NCI-H1092 (cell line): ENCODE measurements at places on chromosomes 2 and 18.

GRCh38 chr2:64639691-64640090, 14.0 kb downstream of the SERTAD2 start:
- DNase-seq, result no peak

- DNase-seq, result no peak
Measured at GRCh38 chr2:20584045-20584398, 66.9 kb downstream of the HS1BP3 start.

- DNase-seq, result no peak
Measured at GRCh38 chr2:24237313-24237712, 62.5 kb downstream of the FAM228A start.

DNA sequence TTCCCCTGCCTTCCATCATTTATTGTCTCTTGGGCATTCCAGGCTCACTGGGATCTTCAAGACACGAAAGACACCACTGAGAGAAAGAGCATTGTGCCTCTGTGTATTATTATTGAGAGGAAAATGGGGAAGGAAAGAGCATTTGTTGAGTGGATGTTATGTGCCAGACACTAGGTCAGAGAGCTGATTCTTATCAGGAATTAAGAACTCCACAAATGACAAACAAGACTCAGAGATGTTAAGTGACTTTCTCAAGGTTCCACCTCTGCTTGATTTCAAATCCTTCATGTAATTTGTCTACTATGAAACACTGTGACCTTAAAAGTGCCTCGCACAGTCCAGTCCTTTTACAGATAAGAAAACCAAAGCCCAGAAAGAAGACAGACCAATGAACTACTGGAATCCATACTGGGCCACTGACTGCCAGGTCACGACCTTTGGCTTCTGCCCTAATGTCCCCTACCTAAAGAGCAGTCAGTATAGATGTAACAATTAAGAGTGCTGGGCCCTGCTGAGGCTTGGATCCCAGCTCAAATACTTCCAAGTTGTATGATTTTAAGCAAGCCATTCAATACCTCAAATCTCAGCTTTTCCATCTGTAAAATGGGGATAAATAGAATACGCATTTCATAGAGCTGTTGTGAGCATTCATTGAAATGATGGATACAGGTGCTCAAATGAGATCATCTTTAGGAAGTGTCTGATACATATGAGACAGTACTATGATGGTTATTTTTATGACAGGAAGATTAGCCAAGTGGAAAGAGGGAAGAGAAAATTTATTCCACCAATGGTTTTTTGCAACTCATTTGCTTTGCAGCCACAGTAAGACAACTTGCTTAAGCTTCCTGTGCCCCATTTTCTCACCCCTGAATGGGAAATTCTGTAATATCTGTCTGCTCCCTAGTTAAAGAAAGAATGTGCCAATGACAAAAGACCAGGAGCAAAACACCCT, 10.9 kb downstream of the KLF7 start:
- no peak for DNase-seq

- DNase-seq, result no peak
Measured at GRCh38 chr2:223442847-223443246, 159.3 kb downstream of the SCG2 start.

DNA sequence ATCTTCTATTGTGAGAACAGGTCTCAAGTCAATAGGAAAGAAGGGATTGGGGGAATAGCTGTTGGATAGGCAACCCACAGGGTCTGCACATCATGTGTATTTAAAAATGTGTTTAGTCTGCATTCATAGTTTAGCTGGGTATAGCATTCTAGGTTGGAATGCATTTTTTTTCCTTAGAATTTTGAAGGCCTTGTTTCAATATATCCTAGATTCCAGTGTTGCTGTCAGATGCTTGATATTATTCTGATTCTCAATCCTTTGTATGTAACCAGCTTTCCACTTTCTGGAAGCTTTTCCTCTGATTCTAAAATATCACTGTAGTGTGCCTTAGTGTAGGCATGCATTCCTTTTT, 9.0 kb upstream of the ATP8B1 start:
- DNase-seq, result no peak

- DNase-seq, result no peak
Measured at GRCh38 chr18:22169889-22170420, 566 bp downstream of the GATA6 start.

DNA sequence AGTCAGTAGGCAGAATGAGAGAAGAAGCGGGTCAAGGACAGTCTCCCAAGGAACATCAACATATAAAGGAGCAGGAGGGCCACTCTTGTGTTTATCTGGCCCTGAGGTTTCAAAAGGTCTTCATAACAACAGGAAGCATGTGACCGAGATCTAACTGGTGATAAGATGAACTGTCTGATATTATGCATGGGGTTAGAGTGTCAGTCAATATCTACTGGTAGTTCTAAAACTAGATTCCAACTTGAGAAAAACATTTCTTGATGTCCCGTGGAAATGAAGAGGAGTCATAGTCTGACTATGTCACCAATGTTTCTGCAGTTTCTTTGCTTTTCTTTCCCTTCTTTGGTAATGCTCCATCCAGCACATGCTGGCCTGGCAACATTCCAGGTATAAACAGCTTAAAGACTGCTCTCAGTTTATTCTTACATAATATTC, 77.5 kb upstream of the ITPRID2 start:
- no peak for DNase-seq

GRCh38 chr2:189681903-189682302, 7.4 kb downstream of the ANKAR start:
- no peak for DNase-seq

GRCh38 chr18:63090334-63090733, 229.2 kb downstream of the BCL2 start:
- DNase-seq, result no peak

DNA sequence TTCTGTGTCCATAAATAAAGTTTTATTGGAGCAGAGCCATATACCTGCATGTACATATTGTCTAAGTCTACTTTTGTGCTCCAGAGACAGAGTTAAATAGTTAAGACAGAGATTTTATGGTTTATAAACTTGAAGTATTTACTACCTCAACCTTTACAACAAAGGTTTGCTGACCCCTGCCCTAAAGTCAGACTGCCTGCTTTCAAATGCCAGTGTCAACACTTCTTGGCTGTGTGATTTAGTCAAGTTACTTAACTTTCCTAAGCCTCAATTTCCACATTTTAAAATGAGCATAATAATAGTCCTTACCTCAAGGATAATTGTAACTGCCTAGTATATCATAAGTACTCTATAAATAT, 44.4 kb upstream of the ITPRID2 start:
- DNase-seq, result no peak

DNA sequence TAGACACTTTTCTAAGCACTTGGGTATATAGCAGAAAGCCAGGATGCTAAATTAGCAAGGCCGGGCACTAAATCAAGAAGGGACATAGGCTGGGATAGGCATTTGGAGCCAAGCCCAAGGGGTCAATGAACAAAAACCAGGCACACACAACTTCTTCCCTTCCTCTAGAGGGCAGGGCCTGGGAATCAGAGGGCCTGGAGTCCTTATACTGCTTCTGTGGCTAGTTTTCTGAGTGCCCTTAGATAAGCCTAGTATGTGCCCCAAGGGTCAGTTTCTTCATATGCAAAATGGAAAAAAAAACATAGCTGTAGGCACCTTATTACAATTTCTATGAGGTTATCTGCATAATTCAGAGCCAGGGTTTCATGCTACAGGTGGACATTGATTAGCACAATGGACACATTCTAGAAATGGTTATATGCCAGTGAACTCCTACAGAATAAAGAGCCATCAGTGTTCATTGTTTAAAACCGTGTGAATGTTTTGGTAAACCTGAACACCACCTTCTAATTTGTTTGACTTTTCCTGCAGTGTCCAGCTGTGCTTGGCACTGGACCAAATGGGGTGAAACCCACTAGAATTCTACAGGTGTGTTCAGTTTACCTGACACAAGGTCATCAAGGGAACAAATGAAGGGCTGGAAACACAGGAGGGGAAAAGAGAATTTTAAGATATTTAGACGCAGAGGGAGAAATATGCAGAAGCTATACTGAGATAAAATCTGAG, 49.6 kb downstream of the PAX8 start:
- DNase-seq, result no peak

DNA sequence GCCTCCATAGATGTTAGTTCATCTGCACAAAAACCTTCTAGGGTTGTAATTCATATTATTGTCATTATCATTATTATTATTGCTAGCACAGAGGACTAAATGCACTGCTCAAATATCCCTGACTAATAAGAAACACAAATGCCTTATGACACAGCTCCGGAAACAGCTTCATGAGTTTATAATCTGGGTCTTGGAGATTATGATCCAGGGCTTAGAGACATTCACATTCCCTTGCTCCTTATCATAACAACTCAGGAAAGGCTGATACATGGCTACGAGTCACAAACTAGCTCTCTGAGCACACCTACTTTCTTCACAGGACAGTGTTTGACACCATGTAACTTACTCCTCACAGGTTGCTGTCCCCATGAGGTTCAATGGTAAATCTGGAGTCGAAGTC, 102.2 kb upstream of the TTC39C start:
- DNase-seq, result no peak

DNA sequence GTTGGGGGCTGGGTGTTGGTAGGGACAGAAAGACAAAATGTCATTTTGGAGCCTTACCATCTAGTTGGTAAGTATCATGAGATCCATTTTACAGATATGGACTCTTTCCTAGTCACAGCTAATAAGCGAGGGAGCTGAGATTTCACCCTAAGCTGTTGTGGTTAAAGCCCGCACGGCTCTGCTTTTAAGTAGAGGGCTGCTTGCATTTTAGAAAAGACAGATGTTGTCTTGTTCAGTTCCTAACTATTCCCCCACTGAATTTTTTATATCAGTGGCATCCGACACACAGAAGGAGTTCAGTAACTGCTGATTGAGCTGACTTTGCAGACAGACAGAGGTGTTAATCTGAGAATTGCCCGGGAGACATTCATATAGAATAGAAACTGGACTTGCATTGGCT, 3.7 kb downstream of the QPCT start:
- DNase-seq, result no peak

DNA sequence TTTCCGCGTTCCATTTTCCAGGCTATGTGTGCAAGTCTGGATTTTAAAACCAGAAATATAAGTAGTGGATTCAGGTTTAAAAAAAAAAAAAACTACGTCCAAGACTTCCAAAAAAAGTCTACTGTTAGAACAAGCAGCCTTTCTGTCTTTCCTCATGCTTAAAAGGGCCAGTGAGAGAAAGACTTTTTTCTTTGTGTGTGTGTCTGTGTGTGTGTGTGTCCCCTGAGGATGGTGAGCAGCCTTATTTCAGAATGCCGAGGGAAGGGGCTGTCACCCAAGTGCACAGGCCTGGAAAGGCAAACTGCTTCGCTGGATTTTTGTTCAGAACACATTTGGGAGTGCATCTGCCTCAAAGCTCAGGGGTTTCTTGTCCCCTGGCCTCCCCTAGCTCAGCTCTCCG, 98.8 kb downstream of the ZBTB7C start:
- DNase-seq, result no peak

DNA sequence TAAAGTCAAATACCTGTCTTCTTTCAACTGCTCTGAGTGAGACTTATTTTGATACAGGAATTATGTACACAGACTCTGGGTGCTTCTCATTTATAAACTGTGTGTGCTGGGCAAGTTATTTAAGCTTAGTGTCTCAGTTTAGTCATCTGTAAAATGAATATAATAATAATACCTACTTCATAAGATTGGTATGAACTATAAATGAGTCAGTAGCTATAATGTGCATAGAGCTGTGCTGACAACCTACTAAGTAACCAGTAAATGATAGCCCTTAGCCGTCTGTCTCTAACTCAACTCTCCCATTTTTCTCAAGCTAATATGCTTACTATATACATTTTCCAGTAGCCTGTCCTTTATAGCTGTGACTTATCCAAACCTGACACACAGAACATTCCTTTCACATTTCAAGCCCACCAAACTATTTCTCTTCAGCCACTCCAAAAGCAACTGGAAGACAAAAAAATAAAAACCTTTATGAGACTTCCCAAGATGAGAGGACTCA, 319.8 kb downstream of the ETAA1 start:
- no peak for DNase-seq

DNA sequence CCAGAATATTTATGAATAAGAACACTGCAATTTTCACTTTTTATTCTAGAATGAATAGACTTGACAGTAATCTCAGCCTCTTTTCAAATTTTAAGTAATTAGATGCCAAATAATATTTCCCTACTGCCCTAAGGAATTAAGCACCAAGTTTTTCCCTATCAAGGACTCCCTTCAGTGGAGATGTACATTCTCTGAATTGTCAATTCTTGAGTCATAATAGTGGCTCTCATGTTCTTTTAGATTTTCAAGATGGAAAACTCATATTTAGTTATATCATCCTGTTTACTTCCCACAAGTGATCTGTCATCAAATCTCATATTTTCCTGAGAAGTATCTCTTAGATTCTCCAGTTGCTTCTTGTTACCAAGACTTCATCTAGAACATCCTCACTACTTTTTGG, 1248.9 kb upstream of the CHAC2 start:
- DNase-seq, result no peak

DNA sequence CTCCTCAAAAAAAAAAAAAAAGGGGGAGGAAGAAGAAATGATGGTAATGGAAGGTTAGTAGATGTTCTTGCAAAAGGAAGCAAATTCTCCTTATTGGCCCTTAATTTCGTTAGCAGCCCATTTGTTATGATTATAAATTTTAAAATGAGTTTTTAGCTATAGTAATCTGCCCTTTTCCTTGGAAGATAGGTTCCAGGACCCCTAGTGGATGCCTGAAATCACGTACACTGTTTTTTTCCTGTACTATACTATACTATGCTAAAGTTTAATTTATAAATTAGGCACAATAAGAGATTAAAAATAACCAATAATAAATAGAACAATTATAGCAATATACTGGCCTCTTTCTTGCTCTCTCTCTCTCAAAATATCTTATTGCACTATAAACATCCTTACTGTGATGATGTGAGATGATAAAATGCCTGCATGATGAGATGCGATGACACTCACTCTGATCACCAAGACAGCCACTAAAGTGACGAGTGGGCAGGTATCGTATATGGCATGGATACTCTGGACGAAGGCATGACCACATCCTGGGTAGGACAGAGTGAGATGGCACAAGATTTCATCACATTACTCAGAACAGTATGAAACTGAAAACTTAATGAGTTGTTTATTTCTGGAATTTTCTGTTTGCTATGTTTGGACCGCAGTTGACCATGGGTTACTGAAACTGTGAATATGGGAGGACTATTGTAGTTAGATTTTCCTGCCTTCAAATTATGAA, 87.2 kb downstream of the KCTD18 start:
- no peak for DNase-seq

GRCh38 chr2:112579241-112579640, 5.2 kb upstream of the CHCHD5 start:
- DNase-seq, result no peak

GRCh38 chr2:224155896-224156295, 116.8 kb upstream of the SERPINE2 start:
- DNase-seq, result no peak
